T-cell (primary cell): ENCODE measurements at places on chromosomes 2 and 18. TPM values are rescaled to one million over a fixed set of nuclear protein-coding genes. Genes with fewer than 3 reads are reported as not detected.

Gene DNAJC5G
- not detected for total RNA-seq

GRCh38 chr2:176865336-176865735 lies 347.3 kb upstream of the HNRNPA3 start:
- H3K27ac ChIP-seq = no peak overlapping the region
- H3K4me1 ChIP-seq = no peaks in the 10 kb centered on the region
- no peak for DNase-seq
- no peaks in the 10 kb centered on the region for H3K36me3 ChIP-seq

DNA sequence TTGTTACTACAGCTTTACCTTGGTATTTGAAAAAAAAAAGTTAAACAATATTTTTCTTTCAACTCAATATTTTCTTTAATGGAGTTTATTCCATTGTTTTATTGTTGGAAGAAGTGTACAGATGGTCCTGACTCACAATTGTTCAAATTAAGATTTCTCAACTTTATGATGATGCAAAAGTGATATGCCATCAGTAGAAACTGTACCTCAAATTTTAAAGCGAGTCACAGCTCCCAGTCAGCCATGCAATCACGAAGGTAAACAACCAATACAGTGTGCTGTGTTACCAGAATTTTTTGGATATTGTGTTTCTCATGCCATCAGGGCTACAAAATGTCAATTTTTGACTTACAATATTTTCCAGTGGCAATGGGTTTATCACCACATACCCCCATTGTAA lies 54.0 kb upstream of the COL5A2 start:
- no peak overlapping the region for H3K27ac ChIP-seq
- no peaks in the 10 kb centered on the region for H3K27me3 ChIP-seq
- no peaks in the 10 kb centered on the region for H3K36me3 ChIP-seq
- H3K4me3 ChIP-seq = no peak overlapping the region
- DNase-seq = no peak

- H3K4me3 ChIP-seq = no peak overlapping the region
- no peaks in the 10 kb centered on the region for H3K36me3 ChIP-seq
- no peak for DNase-seq
- peaks cover 19% of the 10 kb centered on the region for H3K4me1 ChIP-seq
- no peak overlapping the region for H3K27ac ChIP-seq
Measured at GRCh38 chr2:201220102-201220570, 37.2 kb downstream of the CASP10 start.

GRCh38 chr2:121324601-121325000 lies 39.6 kb upstream of the TFCP2L1 start:
- H3K27ac ChIP-seq = no peak overlapping the region
- H3K4me1 ChIP-seq = no peaks in the 10 kb centered on the region
- H3K36me3 ChIP-seq = no peaks in the 10 kb centered on the region
- H3K4me3 ChIP-seq = no peak overlapping the region
- peaks cover 7% of the 10 kb centered on the region for H3K27me3 ChIP-seq

GRCh38 chr2:43075811-43076585 lies 150.4 kb downstream of the ZFP36L2 start:
- H3K36me3 ChIP-seq = no peaks in the 10 kb centered on the region
- H3K4me3 ChIP-seq = no peak overlapping the region
- H3K4me1 ChIP-seq = peaks cover 5% of the 10 kb centered on the region
- DNase-seq = no peak
- H3K27ac ChIP-seq = no peak overlapping the region

GRCh38 chr2:118048401-118048800 lies 34.5 kb upstream of the CCDC93 start:
- no peak for DNase-seq
- H3K27me3 ChIP-seq = peaks cover 4% of the 10 kb centered on the region
- H3K4me3 ChIP-seq = no peak overlapping the region
- no peaks in the 10 kb centered on the region for H3K4me1 ChIP-seq
